ENCODE measurements at places on chromosomes 11 and 22.

GRCh38 chr11:4480577-4481239 is 1.7 kb upstream of the OR52K1 start:
- no peak for DNase-seq

DNA sequence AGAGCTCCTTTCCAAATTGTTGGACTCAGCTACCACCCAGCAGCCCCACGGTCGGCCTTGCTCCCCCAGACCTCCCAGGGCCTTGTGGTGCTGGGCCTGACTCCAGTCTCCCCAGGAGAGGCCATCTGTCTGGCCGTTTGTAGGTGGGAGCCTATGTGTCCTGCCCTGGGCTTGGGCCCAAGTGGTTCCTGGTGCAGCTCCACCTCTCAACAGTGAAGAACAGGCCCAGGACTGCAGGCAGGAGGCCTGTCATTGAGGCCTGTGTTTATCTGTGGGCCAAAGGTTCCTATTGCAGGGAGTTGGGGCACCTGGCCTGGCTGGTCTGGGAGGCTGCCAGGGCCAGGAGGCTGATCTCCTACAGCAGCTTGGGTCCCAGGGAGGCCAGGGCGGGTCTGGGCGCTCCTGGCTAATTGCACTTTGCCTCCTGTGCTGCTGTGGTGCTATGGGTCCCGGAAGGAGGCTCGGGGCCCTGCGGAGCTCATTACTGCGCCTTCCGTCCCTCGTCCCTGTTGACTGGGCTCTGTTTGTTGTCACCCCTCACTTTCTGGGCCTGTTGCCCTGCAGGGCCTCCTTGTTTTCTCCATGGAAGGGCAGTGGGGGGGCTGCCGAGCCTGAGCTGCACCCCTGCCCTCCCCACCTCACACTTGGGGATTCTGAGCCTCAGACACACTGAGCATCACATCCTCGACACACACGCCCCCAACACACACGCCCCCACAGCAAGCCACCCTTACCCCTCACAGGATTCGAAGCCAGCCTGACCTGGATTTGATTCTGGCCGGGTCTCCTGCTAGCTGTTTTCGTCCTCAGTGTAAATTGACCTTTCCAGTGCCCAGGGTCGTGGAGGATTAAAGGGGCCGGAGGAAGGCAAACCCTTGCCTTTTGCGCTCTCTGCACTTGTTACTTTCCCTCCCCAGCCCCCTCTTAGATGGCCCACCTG is 6.8 kb upstream of the OMP start:
- no peak for DNase-seq

DNA sequence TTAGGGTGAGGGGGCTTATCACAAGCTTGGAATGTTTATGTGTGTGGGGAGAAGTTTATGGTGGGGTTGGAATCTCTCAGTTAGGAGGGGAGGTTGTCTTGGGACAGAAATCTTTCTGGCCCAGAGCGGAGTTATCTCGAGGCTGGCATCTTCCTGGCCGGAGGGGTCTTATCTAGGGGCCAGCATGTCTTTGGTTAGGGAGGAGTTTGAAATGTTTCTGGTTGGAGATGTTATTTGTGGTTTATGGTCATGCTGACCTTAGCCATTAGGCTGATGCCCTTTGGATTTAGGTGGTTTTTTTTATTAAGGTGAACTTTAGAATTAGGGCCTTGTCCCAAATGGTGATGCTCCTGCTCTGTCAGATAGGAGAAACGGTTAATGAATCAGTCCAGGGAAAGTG is 7.9 kb upstream of the RBMXL2 start:
- DNase-seq: no peak

DNA sequence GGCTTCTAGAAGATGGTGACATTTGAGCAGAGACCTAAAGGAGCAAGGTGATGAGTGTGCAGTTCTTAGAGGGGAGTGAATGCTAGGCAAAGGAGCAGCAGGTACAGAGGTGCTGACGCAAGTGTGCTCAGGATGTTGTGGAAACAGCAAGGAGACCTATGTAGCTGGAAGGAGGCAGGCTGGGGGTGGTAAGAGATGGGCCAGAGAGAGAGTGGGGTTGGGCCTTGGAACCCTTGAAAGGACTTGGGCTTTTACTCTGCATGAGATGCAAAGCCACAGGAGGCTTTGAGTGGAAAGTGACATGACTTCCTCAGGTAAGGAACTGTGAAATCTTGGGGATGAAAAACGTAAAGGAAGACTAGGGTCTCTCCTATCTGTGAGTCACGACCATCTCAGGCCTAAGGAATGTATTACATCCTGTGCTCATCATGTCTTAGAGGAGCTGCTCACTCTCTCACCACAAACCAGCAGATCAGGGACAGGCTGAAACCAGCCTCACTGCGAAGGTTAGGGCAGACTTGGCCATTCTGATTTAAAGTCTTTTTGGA is 65.4 kb downstream of the MICAL2 start:
- no peak for DNase-seq

DNA sequence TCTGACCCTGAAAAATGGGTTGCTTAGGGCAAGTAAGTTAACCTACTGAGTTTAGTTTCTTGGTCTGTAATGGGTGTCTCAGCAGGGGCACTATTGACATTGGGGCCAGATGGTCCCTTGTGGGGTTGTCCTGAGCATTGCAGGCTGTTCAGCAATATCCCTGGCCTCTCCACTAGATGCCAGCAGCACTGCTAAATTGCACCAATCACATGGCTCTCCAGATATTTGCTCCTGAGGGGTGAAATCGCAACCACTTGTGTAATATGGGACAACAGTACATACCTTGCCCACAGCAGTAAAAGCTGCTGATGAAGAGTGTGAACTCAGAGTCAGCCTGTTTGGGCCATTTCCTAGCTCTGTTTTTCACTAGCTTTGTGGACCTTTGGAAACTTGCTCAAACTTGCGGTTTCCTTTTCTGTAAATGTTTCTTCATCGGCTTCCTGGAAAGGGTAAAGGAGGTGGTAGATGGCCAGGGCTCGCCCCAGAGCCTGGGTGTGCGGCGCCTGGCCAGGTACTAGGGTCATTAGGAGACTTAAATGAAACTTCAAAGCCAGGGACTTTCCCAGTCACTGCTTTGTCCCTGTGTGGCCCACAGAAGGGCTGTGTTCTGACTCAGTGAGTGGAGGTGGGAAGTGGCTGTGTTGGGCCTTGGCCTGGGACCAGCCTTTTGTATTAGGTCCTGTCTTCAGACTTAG is 13.0 kb downstream of the NCF4 start:
- peak; percentile 5 for DNase-seq

Measured in activated CD4-positive, CD25-positive, alpha-beta regulatory T cell treated with anti-CD3 and anti-CD28 coated beads, Interleukin-2, amount 50 U/mL, for 16 hours (primary cell).